Small intestine (tissue), 16 donors: ENCODE measurements at places on chromosomes 5 and 9.
A peak's percentile ranks its signal among the peaks of the same experiment; 100 is the strongest.

GRCh38 chr5:96885518-96886338, 9.4 kb downstream of the ERAP2 start:
- peaks cover 14% of the 10 kb centered on the region for H3K36me3 ChIP-seq
- no peak overlapping the region for H3K4me3 ChIP-seq
- no peak overlapping the region for H3K27ac ChIP-seq
- H3K4me1 ChIP-seq: peaks cover 8% of the 10 kb centered on the region

GRCh38 chr9:131254626-131255025, 21.7 kb downstream of the FAM78A start:
- H3K4me1 ChIP-seq: no peaks in the 10 kb centered on the region
- no peak for DNase-seq
- no peaks in the 10 kb centered on the region for H3K27me3 ChIP-seq
- no peak overlapping the region for H3K27ac ChIP-seq
- H3K4me3 ChIP-seq: no peak overlapping the region

GRCh38 chr9:130194378-130194932, 22.3 kb downstream of the NCS1 start:
- H3K4me3 ChIP-seq: no peak overlapping the region
- H3K4me1 ChIP-seq: no peaks in the 10 kb centered on the region
- no peaks in the 10 kb centered on the region for H3K36me3 ChIP-seq
- no peak for DNase-seq

DNA sequence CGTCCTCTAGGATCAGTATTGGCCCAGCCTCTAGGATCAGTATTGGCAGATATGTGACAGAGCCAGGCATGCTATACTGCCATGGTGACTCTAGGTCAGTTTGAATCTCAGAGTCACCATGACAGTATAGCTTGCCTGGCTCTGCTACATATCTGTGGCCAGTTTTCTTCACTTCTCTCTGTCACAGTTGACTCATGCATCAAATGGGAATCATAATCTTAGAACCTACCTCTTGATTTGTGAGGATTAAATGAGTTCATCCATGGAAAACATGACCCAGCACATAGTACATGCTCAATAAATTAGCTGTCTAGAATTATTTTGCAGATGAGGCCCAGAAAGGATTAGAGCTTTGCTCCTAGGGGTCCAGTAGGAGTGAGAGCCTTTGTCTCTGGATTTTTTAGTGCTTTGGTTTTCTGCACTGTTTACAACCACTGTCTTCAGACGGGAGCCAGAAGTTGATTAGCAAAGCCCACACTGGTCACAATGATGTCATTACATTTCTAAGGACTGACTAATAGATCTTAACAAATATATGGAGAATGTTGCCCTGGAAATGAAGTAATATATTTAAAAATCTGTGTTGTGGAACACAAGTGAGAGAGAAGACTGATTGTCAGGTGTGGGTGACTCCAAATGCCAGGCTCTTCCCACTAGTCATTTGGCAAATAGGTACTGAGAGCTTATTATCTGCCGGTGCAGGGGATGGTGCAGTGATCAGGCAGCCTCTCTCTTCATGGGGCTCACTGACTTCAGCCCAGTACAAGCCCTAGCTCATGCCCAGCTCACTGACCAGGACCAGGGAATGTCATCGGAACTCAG, 76.0 kb downstream of the COL15A1 start:
- no peaks in the 10 kb centered on the region for H3K36me3 ChIP-seq
- no peaks in the 10 kb centered on the region for H3K4me1 ChIP-seq
- no peak overlapping the region for H3K27ac ChIP-seq

GRCh38 chr9:124467410-124468060, 17.3 kb downstream of the ADGRD2 start:
- no peaks in the 10 kb centered on the region for H3K36me3 ChIP-seq
- H3K4me1 ChIP-seq: no peaks in the 10 kb centered on the region
- DNase-seq: no peak

GRCh38 chr5:132777209-132778069, at the start of gene SEPTIN8:
TSS of gene SEPTIN8 (minus strand) at chr5:132777239. CDS start at chr5:132777137, 102 bp downstream.
- peak; percentile 80 for DNase-seq
- H3K4me1 ChIP-seq: no peaks in the 10 kb centered on the region
- peak within 1 kb of the TSS; percentile 83 for H3K4me3 ChIP-seq
- H3K27ac ChIP-seq: peak within 1 kb of the TSS; percentile 32
- H3K27me3 ChIP-seq: no peaks in the 10 kb centered on the region

DNA sequence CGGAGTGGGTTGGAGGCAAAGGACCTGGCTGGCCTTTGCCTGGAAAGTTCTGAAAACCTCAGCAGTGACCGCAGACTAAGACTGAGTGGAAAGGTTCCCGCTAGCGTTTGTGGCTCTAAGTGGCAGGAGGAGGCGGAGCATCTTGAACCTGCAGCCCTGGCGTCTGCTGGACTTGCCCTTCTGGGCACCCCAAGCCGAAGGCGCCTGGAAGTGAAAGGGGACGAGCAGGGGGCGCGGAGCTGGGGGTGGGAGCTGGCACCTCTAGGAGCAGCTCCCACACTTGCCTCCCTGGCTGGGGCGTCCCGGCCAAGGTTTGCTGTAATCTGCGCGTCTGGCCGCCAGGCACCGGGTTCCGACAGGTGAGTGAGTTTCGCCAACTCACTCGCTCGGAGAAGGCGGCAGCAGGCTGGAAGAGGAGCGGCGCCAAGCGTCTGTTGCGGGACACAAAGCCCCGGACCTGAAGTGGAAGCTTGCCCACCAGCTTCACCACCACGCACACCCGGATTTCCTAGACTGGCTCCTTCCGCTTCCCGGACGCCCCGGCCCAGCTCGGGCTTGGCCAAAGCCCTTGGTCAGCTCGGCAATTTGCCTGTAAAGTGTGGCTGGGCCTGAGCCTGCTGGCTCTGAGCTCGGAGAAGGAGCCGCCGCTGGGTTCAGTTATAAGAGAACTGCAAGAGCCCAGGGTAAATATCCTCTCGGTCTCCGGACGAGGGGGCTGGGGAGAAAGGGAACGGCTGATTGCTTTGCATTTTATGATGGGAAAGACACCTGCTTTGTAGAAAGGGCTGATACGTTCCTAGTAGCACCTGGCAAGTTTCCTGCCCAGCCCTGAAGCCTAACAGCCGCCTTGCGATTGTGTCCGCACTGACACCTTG, at the start of gene GNA14:
GNA14 (minus strand) TSS at position 89 of the 875 bp plus-strand sequence. CDS start 529 bp downstream, outside the sequence.
- peak; percentile 63 for DNase-seq
- H3K27me3 ChIP-seq: peaks cover 7% of the 10 kb centered on the region
- H3K4me1 ChIP-seq: peaks cover 2% of the 10 kb centered on the region
- no peak within 1 kb of the TSS for H3K27ac ChIP-seq

DNA sequence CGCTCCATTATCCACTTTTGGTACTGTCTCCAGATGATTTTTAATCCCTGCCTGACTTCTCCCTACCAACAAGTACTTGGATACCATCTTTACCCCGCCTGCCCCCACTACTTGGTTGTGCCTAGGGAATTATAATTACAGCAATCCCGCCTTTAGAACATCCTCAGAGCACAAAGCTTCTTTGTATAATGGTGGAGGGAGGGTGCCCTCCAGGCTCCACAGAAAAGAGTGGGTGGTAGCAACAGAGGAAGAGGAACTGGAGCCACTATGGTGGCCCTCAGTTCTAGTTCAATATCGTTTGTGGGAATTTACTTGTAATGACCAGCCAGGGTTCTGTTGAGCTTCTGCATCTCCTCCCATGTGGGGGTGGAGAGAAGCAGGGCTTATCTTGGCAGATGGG, 79.0 kb upstream of the RNF38 start:
- no peak for DNase-seq
- no peaks in the 10 kb centered on the region for H3K27me3 ChIP-seq
- no peaks in the 10 kb centered on the region for H3K36me3 ChIP-seq

- DNase-seq: no peak
- H3K36me3 ChIP-seq: no peaks in the 10 kb centered on the region
- no peaks in the 10 kb centered on the region for H3K4me1 ChIP-seq
- no peak overlapping the region for H3K4me3 ChIP-seq
These were observed 72.7 kb downstream of the GHR start for GRCh38 chr5:42495914-42496313.

DNA sequence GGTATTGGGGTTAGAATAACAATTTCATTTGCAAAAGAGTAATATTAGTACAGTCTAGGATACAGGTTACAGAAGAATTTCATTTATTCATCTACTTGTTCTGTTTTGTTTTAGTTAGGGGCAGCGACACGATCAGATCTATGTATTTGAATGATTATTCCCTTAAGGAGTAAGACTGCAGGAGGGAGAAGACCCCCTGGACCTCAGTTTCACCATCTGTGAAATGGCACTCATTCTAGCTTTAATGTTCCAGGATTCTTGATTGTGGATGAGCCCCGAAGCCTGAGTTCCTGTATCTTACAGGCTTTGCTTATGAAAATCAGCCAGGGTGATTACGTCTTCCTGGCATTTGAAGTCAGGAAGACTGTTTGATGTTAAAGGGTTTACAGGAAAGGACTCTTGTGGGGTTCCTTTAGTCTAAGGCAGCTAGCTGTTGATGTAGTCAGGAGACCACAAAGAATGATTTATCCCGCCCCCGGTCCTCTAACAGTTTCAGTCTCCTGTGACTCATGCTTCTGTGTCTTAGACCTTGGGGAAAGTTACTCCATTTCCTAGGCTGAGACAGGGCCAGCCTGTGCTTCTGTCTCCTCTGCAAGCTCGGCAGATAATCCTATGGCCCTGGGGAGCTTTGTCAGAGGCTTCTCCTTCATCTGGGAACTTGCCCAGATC, 11.5 kb downstream of the SMIM3 start:
- H3K4me3 ChIP-seq: no peak overlapping the region
- peak; percentile 50 for DNase-seq
- H3K27ac ChIP-seq: no peak overlapping the region
- H3K4me1 ChIP-seq: peaks cover 15% of the 10 kb centered on the region
- H3K36me3 ChIP-seq: peaks cover 5% of the 10 kb centered on the region

- H3K27ac ChIP-seq: no peak overlapping the region
- H3K4me3 ChIP-seq: no peak overlapping the region
- peak; percentile 43 for DNase-seq
- H3K27me3 ChIP-seq: no peaks in the 10 kb centered on the region
- no peaks in the 10 kb centered on the region for H3K36me3 ChIP-seq
These were observed 27.3 kb downstream of the NR6A1 start for GRCh38 chr9:124743686-124744348.

- no peak overlapping the region for H3K27ac ChIP-seq
- H3K4me1 ChIP-seq: peaks cover 3% of the 10 kb centered on the region
- no peaks in the 10 kb centered on the region for H3K36me3 ChIP-seq
- no peak for DNase-seq
These were observed 36.1 kb downstream of the DAP start for GRCh38 chr5:10724781-10725507.

DNA sequence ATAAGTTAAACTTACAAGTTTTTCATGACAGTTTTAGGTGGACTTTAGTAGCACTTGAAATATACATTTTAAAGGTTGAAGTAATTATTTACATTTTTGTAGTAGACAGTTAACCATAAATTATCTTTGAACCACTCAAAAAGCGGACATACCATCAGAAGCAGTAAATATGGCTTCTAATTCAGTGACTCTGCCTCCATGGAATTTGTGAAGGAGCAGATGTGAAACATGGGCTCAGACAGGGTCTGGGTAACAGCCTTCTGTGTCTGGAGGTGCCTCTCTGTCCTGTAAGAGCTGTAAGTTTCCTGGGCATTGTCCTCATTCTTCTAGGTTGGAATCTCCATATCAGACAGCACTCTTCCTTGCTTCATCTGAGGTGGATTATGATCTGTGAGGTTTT, 12.4 kb downstream of the RLN2 start:
- H3K4me3 ChIP-seq: no peak overlapping the region
- no peak for DNase-seq
- no peaks in the 10 kb centered on the region for H3K27me3 ChIP-seq
- no peaks in the 10 kb centered on the region for H3K36me3 ChIP-seq

DNA sequence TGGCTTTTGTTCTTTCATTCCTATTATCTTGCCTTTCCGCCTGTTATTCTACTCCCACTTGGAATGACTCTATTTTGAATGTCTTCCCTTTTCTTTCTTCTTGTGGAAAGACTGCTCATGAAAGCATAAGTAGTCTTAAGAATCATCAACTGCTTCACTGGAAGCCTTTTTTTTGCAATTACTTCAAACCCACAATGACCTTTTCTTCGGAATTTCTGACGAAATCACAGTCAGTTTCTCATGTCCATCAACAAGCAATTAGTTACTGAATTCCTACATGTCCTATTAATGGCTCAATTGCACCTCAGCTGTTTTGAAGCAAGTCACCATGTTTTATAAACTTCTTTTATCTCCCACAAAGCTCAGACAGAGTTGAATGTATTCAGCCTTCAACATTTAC, 196.2 kb downstream of the TARS1 start:
- H3K4me3 ChIP-seq: no peak overlapping the region
- H3K27ac ChIP-seq: no peak overlapping the region
- DNase-seq: no peak
- H3K27me3 ChIP-seq: no peaks in the 10 kb centered on the region

GRCh38 chr9:14269916-14270315, 44.0 kb downstream of the NFIB start:
- no peak overlapping the region for H3K27ac ChIP-seq
- DNase-seq: no peak
- no peak overlapping the region for H3K4me3 ChIP-seq
- peaks cover 11% of the 10 kb centered on the region for H3K4me1 ChIP-seq
- no peaks in the 10 kb centered on the region for H3K36me3 ChIP-seq

GRCh38 chr9:122186301-122186700, 26.6 kb downstream of the MORN5 start:
- no peak overlapping the region for H3K4me3 ChIP-seq
- DNase-seq: peak; percentile 49
- H3K36me3 ChIP-seq: no peaks in the 10 kb centered on the region
- peaks cover 1% of the 10 kb centered on the region for H3K4me1 ChIP-seq
- H3K27ac ChIP-seq: no peak overlapping the region
- H3K27me3 ChIP-seq: peaks cover 1% of the 10 kb centered on the region

DNA sequence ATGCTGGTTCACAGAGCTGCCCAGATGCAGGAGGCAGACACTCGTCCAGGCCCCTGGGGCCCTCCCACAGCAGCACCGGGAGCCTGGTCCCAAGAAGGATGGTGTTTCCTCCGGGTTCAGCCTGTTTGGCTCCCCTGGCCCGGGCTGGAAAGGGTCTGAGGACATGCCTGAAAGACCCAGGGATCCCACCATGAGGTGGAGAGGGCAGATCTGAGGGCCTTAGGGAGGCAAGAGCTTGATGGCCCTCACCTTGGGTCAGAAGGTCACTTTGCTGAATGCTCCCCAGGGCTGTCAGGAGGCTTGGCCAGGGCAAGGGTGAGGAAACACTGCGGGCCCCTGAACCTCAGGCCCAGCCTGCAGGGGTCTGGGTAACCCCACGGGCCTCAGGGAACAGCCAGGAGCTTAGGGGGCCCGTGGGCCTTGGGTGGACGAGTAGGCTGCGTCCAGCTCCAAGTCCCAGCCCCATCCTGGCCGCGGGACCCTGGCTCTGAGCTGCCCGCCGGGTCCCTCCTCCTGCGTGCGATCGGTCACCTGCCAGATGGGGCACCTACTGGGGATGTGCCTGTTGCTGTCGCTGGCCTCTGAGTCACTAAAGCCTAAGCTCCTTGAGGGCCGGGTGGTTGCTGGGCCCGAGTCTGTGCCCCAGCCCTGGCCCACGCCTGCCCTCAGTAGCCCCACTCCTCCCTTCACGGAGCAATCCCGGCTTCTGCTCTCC, 106.2 kb downstream of the ZNF354C start:
- no peaks in the 10 kb centered on the region for H3K36me3 ChIP-seq
- H3K4me1 ChIP-seq: peaks cover 2% of the 10 kb centered on the region
- no peak overlapping the region for H3K27ac ChIP-seq

DNA sequence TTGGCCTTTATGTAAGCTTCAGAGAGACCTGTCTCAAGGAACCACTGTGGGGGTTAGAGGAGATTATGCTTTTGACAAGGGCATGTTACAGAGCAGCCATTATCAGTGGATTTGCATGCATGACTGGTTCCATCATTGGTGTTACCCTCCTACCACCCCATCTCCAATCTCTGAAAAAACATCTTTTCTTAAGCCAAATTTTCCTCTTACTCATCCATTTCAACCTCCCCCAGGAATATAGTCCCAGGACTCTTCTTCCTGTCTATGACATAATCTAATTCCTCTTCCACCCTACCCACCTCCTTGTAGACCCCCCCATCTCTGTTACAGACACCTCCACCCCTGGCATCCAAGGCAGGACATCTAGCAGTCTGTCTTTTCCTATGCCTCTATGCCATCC, 33.1 kb upstream of the ADRB2 start:
- no peak overlapping the region for H3K4me3 ChIP-seq
- H3K4me1 ChIP-seq: no peaks in the 10 kb centered on the region
- H3K27ac ChIP-seq: no peak overlapping the region
- no peaks in the 10 kb centered on the region for H3K36me3 ChIP-seq
